ENCODE measurements at places on chromosomes 2 and 18.

DNA sequence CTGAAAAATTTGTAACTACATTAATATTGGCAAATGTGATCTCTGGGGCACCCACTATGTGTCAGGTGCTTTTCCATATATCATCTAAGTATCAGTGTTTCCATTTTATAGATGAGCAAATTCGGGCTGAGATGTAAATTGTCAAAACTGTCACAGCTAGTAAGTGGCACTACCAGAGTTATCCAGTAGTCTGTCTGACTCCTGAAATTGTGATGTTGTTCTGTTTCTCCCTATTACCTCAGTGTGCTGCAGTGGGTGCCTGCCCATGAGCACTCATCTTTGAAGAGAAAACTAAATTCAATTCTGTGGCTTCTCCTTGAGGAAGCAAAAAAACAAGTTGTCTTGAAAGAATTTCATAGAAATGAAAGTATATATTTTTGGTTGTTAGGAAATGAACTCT is 467.4 kb upstream of the FANCL start:
- no peak for DNase-seq

GRCh38 chr18:78082816-78083215 is 833.2 kb downstream of the GALR1 start:
- DNase-seq = no peak

DNA sequence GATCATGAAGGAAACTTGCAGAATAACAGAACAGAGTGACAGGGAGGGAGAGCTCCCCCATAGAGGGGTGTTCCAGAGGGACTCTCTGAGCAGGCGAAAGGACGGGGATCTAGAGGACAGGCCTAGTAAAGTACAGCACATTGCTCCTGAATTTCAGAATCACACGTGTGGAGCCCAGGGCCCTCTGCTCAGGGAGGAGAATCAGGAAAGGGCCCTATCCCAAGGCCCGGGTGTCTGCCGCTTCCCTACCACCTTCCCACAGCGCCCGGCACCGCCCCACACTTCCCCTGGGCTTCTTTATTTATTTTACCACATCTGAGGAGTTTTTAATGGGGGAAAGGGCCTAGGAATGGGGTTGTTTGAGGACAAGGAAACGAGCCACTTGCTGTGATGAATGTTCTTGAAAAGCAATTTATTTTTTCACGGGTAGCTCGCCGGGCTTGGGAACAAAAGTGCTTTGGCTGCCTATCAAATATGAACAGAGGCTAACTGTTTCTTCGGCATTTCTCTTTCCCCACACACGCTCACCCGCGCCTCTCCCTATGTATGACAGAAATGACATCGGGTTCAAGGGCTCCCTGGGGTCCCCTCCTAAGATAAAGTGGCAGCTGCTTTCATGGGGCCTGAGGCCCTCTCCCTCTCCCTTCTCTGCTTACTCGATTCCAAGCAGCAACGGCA is 79.3 kb upstream of the GLI2 start:
- DNase-seq = no peak

GRCh38 chr2:234930397-234930796 is 21.4 kb upstream of the SH3BP4 start:
- no peak for DNase-seq

DNA sequence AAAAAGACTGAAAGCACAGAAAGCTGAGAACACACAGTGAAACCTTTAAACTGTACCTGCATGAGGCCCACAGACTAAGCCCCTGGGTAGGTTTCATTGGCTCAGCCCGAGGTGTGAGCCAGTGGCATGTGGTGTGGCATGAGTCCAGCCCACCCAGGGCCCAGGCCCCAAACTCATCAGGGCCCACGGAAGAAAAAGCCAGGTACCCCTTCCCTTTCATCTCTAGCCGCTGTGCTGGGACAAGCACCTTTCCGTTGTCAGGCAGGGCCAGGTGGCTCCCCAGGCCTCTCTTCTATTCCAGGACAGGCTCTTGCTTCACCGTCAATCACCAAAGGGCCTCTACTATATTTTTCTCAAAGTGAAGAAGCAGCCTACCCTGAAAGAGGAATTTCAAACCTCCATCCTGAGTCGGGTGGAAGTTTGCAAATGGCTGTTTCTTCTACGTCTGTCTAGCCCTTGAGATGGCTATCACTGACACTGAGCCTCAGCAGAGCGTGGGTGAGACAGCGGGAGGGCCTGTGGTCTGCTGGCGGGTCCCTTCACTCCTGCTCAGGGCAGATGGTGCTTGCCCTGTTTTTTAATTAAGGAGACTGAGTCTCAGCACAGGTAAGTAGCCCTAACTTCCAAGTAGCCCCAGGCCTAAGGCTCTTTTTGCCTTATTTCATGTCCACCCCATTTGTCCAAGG is 8.6 kb downstream of the DNAJB2 start:
- no peak for DNase-seq

- DNase-seq = no peak
Observed at GRCh38 chr18:57775937-57776336, 27.2 kb downstream of the ATP8B1 start.

DNA sequence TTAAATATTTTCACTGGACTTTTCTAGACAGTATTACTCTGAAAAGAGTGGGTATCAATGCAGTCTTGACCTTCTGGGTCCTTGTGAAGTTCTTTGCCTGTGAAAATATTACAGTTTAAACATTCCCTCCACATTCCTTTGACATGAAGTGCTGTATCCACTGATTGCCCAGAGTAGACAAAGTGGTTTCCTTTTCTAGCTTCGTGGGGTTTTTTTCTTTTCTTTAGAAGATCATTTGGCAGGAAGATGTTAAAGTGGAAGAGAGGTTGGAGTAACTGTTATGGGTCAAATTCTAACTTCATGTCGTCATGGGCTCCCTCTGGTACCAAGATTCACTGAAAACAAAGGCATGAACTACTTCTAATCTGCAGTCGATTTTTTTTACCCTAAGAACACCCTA is 496.9 kb downstream of the EPHA4 start:
- no peak for DNase-seq

GRCh38 chr18:79384834-79385233 is 10.9 kb upstream of the NFATC1 start:
- no peak for DNase-seq

- DNase-seq = no peak
Observed at GRCh38 chr2:238685713-238686112, 162.2 kb upstream of the TWIST2 start.

- no peak for DNase-seq
Observed at GRCh38 chr18:42107691-42108450, 152.8 kb downstream of the PIK3C3 start.

GRCh38 chr2:190366248-190366753 is 22.9 kb downstream of the INPP1 start:
- no peak for DNase-seq

DNA sequence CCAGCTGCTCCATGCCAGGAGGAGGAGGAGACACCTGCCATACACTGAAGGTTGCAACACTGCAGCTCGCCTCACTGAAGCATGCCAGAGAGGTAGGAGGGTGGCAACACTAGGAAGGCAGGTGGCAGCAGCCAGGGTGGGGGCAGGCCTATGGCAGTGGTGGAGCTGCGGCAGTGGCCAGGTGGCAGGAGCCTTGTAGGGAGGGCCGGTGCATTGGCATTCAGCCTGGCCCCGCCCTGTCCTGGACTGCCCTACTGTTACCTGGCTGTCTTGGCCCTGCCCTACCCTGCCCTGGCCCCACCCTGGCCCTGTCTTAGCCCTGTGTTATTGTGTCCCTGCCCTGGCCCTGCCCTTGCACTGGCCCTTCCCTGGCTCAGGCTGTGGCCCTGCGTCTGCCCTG is 7.4 kb upstream of the ANKRD62 start:
- no peak for DNase-seq

DNA sequence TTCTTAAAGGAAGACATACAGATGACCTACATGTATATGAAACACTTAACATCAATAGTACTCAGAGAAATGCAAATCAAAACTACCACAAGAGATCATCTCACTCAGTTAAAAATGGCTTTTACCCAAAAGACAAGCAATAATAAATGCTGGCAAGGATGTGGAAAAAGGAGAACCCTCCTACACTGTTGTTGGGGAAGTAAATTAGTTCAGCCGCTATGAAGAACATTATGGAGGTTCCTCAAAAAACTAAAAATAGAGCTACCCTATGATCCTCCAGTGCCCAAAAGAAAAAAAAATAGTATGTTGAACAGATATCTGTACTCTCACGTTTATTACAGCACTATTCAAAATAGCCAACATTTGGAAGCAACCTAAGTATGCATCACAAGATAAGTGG is 1579.4 kb upstream of the TMEFF2 start:
- DNase-seq = no peak

DNA sequence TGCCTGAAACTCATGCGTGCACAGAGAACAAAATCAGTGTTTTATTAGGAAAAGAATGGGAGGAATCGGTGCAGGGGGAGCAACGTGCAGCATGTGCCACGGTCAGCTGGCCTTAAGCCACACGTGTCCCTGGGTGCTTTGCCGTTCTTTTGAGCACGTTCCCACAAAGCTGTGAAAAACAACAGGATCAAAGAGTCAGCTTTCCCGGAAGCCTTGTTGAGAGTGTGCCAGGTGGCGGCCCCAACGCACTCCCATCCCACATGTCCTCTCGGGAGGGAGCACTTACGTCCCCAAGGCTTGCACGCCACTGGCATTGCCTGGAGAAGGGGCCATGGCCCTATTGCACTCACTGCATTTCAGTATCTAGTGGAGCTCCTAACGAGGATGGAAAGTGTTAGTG is 511.2 kb downstream of the EIPR1 start:
- DNase-seq = no peak

GRCh38 chr2:223860809-223861738 is 23.7 kb upstream of the AP1S3 start:
- DNase-seq = no peak

DNA sequence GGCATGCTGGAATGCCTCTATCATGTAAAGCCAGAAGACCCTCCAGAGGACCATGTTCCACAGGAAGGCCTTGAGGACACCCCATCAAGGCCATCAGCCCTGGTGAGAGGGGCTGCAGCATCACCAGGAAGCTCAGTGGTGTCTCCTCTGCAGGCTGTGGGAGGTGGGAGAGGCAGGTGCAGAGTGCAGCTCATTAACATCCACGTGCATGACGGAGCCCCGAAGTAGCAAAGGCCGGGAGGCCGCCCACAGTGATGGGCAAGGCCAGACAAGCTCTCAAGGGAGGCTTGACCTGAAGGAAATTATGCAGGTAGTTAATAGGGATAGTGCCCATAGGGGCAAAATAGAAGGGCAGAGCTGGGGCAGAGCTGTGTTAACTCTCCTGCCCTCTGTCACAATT is 30.3 kb upstream of the SMCHD1 start:
- no peak for DNase-seq

DNA sequence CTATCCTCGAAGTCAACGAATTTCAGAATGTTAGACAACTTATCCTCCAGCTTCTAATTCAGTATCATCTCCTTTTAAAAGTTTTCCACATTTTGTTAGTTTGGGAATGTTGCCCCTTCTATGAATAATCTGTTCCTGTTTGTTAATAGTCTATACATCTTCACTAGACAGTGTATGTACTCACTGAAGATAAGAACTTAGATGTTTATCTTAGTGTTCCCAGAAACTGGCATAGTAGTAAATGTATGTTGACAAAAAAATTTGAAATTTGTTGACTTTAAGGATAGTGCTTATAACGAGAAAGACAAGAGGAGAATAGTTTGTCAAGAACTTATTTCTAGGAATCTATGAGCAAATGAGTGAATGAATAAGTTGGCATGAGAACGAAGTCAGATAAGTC is 162.0 kb upstream of the GULP1 start:
- no peak for DNase-seq

GRCh38 chr2:28387082-28387960 is 5.3 kb upstream of the FOSL2 start:
- no peak for DNase-seq

GRCh38 chr2:175855236-175855635 is 146.8 kb downstream of the LNPK start:
- DNase-seq = no peak

GRCh38 chr18:8816220-8816619 is 110.9 kb downstream of the MTCL1 start:
- DNase-seq = no peak

DNA sequence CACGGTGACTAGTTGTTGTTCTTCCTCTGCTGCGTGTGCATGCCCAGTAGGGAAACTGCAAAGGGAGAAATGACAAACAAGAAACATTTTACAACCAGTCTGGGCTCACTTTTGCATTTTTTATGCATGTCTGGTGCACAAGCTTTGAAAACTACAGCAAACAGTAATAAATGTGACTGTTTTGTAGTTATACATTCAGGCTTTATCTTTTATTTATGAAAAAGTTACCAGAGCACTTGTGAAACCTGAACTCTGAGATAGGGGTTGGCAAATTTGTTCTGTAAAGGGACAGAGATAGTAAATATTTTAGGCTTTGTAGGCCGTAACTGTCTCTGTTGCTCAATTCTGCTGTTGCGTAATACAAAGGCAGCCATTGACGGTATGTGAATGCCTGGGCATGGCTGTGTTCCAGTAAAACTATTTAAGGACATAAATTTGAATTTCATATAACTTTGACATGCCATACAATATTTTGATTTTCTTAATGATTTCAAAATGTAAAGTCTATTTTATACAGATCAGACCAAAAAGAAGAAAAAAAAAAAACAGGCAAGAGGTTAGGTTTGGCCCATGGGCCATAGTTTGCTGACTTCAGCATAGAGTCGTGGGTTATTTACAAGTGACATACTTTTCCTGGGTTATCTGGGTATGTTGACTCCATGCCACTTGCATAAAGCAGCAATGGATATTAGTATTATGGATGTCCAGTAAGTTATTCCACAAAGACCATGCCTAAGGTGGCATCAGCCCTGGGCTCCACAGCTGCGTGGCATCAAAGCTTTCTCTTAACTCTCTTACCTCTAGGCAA is 53.6 kb upstream of the EML6 start:
- no peak for DNase-seq

DNA sequence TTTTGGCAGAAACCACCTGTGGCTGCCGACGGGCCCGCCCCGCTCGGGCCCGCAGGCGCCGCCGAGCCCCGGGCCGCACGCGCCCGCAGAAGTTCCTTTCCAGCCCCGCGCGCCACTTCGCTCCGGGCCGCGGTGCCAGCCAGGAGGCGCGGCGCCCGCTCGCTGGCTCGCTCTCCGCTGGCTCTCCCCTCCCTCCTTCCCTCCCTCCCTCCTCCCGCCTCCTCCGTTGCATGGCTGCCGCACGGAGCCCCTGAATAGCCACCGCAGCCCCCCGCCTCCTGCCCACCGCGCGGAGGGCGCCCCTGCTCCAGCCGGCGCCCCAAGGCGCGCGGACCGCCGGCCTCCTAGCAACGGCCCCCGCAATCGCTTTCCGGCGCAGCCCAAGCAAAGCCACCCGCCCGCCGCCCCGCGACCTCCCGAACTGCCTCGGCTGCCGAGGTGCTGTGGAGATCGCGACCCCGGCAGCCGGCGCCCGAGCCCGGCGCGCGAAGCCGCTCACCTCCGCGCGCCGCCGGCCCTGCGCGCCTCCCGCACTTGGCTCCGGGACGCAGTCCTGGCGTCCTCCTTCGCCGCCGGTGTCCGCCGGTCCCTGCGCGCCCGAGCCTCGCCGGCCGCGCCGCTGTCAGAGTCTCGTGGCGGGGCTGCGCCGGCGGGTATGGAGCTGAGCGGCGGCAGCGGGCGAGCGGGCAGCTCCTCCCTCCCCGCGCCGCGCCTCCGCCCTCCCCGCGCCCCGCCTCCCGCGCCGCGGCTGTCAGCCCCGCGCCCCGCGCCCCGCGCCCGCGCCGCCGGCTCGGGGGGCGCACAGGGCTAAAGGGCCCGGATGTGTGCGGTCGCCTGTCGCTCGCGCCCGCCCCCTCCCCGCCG is at the start of gene ZBTB7C:
TSS of gene ZBTB7C (minus strand) at position 657 of the 864 bp plus-strand sequence.
- DNase-seq = no peak

- DNase-seq = no peak
Observed at GRCh38 chr18:36536426-36536825, 238.9 kb downstream of the FHOD3 start.

GRCh38 chr2:233358947-233359346 is 4.7 kb downstream of the DGKD start:
- DNase-seq = no peak

All from bone marrow (tissue), 2 donors.